ENCODE measurements at places on chromosomes 1 and 21.

DNA sequence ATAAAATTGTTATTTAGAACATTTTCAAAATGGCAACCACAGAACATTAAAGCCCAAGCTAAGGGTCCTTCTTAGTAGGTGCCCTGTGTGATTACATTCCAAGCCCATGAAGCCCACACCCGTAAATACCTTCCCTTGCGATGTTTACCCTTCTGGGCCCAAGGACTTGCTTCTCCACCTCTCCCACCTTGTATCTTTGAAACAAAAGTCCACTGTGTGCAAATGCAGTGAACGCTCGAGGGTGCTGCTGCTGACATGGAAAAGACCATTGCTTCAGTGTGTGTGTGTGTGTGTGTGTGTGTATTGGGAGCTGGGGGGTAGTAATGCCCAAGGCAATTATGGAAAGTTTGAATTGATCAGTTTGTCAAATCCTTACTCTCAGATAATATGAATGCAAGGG lies 298.1 kb downstream of the TGFB2 start:
- DNase-seq = no peak

- DNase-seq = no peak
Measured at GRCh38 chr1:98327220-98327861, 334.2 kb upstream of the SNX7 start.

DNA sequence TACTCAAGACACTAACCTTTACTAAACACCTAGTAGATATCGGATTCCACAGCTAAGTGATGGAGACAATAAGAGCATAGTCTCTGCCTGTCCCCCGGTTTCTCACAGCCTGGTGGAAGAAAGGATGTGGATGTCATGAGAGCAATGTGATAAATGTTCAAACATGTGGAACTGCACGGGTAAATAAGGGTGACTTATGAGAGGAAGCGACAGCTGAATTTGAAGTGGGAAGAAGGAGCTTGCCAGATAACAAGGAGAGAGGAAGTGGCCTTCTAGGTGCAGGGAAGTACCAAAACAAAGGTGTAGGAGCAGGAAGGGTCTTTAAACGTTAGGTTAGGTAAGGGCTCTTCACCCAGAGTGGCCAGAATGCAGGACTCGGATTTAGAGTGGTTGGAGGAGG lies 178.6 kb upstream of the NRIP1 start:
- DNase-seq = no peak

DNA sequence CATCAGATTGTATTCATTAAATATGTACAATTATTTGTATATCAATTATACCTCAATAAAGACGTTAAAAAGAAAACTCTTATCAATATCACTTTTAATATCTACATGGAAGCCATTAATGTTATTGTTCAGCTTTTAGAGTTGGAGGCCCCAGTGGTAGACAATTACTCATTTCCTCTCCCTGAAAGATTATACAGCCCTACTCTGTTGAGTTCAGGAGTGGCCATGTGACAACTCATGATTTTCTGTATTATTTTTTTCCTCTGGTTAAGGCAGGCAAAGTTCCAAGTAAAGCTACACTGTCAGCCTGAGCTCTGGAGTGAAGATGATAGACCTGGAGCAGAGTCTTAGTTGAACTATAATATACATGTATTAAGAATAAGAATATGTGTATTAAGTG lies 247.9 kb upstream of the B3GALT2 start:
- no peak for DNase-seq

- peak; percentile 19 for DNase-seq
Measured at GRCh38 chr1:180793451-180793850, 119.2 kb upstream of the KIAA1614 start.

GRCh38 chr1:113073479-113073950 lies 517 bp downstream of the LRIG2 start:
- DNase-seq = no peak
